ENCODE measurements at places on chromosomes 1 and 21. TPM values are rescaled to one million over a fixed set of nuclear protein-coding genes. Genes with fewer than 3 reads are reported as not detected.

Gene PROK1
- total RNA-seq, result not detected

Gene LCE3E
- not detected for total RNA-seq

Gene GBP2
- 1.6 TPM for total RNA-seq

Gene HCN3
- 3.7 TPM for total RNA-seq

Gene FBXO44
- 29.6 TPM for total RNA-seq

Gene PIGC
- total RNA-seq, result 30.5 TPM

Gene LCE2D
- not detected for total RNA-seq

GRCh38 chr1:192088496-192088895 is 69.8 kb upstream of the RGS18 start:
- H3K27ac ChIP-seq, result no peak overlapping the region
- no peak overlapping the region for H3K4me3 ChIP-seq
- peaks cover 5% of the 10 kb centered on the region for H3K4me1 ChIP-seq
- no peaks in the 10 kb centered on the region for H3K27me3 ChIP-seq
- H3K36me3 ChIP-seq, result no peaks in the 10 kb centered on the region
- no peak for DNase-seq

- no peaks in the 10 kb centered on the region for H3K36me3 ChIP-seq
- H3K27me3 ChIP-seq, result peaks cover 4% of the 10 kb centered on the region
- DNase-seq, result no peak
- H3K27ac ChIP-seq, result no peak overlapping the region
- no peak overlapping the region for H3K4me3 ChIP-seq
Observed at GRCh38 chr1:58465825-58466629, 80.5 kb downstream of the OMA1 start.

GRCh38 chr1:21139601-21140000 is 37.1 kb downstream of the EIF4G3 start:
- no peak for DNase-seq
- peaks cover 31% of the 10 kb centered on the region for H3K4me1 ChIP-seq
- no peak overlapping the region for H3K27ac ChIP-seq
- peaks cover 28% of the 10 kb centered on the region for H3K36me3 ChIP-seq
- H3K4me3 ChIP-seq, result no peak overlapping the region
- no peaks in the 10 kb centered on the region for H3K27me3 ChIP-seq

DNA sequence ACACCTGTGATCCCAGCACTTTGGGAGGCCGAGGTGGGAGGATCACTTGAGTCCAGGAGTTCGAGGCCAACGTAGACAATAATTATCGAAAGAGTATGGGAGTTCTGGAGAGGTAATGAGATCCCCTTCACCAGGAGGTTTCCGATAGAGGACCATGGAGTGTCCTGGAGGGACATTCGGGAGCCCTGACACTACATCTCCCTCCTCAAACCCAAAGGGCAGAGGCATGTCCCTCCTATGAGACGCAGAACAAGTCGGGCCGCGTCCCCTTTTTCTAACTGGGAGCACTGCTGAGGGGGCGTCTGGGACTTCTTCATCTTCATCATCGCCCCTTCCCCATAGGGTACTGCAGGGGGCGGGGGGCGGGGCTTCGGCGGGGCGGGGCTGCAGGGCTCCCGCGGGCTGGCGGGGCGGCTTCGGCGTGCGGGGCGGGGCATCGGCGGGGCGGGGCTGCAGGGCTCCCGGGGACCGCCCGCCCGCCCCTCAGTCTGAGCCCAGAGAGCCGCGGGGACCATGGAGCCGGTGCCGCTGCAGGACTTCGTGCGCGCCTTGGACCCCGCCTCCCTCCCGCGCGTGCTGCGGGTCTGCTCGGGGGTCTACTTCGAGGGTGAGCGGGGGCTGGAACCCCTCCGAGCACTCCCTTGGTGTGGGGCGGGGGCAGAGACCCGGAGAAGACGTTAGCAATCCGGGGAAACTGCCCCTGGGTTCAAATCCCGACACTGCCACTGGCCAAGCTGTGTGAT is at the start of gene THEMIS2:
THEMIS2 (plus strand) TSS at position 486 of the 743 bp plus-strand sequence; CDS start at position 514, 28 bp downstream.
- H3K4me1 ChIP-seq, result peaks cover 16% of the 10 kb centered on the region
- no peaks in the 10 kb centered on the region for H3K27me3 ChIP-seq
- peak within 1 kb of the TSS; percentile 78 for H3K4me3 ChIP-seq
- H3K27ac ChIP-seq, result peak within 1 kb of the TSS; percentile 38
- DNase-seq, result no peak

DNA sequence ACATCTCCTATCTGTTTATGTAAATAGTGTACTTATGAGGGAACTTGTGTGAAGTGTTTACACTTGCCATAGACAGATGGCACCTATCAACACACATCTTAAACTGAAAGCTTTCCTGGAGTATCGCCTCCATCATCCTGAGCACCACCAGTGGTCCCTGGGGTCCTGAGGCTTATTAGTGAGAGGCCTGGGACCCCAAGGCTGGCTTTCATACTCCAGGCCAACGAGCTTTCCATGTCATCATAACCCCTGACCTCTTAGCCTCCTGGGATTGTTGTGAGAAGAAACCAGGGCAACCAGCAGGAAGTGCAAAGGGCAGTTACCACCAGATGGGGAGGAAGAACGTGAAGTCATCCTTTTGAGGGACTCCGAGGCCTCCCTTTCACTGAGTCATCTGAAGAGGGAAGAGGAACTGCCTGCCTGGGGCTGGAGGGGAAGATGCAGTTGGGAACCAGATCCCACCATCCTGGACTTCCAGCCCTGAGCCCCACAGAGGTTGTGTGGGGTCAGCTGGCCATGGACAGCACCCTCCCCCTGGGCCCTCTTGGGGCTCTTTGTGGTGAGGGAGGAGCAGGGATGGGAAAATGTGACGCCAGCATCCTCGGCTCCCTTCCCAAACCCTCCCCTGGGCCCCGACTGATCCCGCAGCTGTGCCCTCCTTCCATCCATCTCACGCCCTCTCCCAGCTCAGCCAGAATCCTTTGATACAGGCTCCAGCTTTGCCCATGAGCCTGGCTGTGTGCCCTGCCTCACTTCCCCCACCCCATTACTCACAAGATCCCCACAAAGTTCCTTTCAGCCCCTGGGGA is 5.8 kb downstream of the INKA2 start:
- H3K27me3 ChIP-seq, result no peaks in the 10 kb centered on the region
- no peaks in the 10 kb centered on the region for H3K36me3 ChIP-seq
- H3K4me3 ChIP-seq, result no peak overlapping the region
- DNase-seq, result peak; percentile 76
- no peak overlapping the region for H3K27ac ChIP-seq
- H3K4me1 ChIP-seq, result peaks cover 13% of the 10 kb centered on the region

GRCh38 chr1:206971029-206971655 is 882 bp upstream of the FCAMR start:
- peaks cover 24% of the 10 kb centered on the region for H3K27me3 ChIP-seq
- H3K36me3 ChIP-seq, result no peaks in the 10 kb centered on the region
- H3K27ac ChIP-seq, result no peak overlapping the region
- DNase-seq, result no peak
- H3K4me3 ChIP-seq, result no peak overlapping the region

DNA sequence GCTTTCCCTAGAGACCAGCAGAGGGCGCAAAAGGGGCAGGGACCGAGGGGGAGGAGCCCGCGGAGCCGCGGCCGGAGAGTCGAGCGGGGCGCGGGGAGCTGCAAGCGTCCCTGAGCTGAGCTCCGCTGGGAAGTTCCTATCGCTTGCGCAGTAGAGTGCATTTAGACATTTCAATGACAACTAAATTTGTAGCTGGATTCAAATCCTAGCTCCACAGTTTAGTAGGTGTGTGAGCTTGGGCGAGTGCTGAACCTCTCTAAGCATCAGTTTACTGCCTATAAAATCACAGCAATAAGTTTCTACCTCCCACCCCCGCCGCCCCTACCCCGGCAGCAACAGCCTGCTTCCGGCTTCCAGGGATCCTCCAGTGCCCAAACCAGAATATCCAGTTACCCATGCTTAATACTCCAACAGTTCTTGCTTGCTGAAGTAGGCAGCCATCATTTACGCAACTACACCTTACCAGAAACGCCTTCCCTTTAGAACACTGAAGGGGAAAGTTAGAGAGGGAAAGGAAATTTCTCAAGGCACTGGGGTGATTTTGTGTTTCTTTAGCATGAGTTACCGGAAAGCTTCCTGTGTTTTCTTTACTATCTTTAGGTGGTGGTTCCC is 9.1 kb downstream of the TLR5 start:
- H3K27ac ChIP-seq, result peak overlapping the region; percentile 75
- no peaks in the 10 kb centered on the region for H3K36me3 ChIP-seq
- peaks cover 17% of the 10 kb centered on the region for H3K4me1 ChIP-seq
- DNase-seq, result peak; percentile 94
- H3K27me3 ChIP-seq, result peaks cover 64% of the 10 kb centered on the region

DNA sequence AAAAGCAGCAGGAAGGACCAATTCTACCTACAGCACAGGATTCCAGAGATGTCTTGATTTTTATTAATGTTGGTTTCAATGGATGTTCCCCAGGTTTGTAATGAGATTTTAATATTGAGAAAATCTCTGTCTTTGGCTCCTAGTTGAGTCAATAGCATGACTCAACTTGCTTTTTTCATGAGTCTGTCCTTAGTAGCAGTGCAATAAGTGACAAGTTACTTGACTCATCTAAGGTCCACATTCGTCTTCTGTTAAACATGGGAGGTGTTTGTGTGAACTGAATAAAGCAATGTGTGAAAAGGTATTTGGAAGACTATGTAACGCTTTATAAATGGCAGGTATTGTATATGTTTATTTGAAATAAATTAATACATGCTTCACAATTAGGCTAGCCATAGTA is 645.0 kb upstream of the PTBP2 start:
- peaks cover 16% of the 10 kb centered on the region for H3K27me3 ChIP-seq
- peaks cover 11% of the 10 kb centered on the region for H3K4me1 ChIP-seq

GRCh38 chr1:172698224-172698623 is 39.3 kb downstream of the FASLG start:
- H3K36me3 ChIP-seq, result no peaks in the 10 kb centered on the region
- no peaks in the 10 kb centered on the region for H3K4me1 ChIP-seq
- H3K27me3 ChIP-seq, result peaks cover 4% of the 10 kb centered on the region

- DNase-seq, result no peak
- H3K36me3 ChIP-seq, result no peaks in the 10 kb centered on the region
- no peak overlapping the region for H3K27ac ChIP-seq
- no peaks in the 10 kb centered on the region for H3K27me3 ChIP-seq
- H3K4me3 ChIP-seq, result no peak overlapping the region
Observed at GRCh38 chr1:106995970-106996369, 60.5 kb upstream of the PRMT6 start.

GRCh38 chr1:1876335-1876930 is 14.5 kb downstream of the GNB1 start:
- no peak overlapping the region for H3K4me3 ChIP-seq
- no peaks in the 10 kb centered on the region for H3K27me3 ChIP-seq
- peaks cover 47% of the 10 kb centered on the region for H3K4me1 ChIP-seq
- H3K36me3 ChIP-seq, result peaks cover 6% of the 10 kb centered on the region
- H3K27ac ChIP-seq, result peak overlapping the region; percentile 44

DNA sequence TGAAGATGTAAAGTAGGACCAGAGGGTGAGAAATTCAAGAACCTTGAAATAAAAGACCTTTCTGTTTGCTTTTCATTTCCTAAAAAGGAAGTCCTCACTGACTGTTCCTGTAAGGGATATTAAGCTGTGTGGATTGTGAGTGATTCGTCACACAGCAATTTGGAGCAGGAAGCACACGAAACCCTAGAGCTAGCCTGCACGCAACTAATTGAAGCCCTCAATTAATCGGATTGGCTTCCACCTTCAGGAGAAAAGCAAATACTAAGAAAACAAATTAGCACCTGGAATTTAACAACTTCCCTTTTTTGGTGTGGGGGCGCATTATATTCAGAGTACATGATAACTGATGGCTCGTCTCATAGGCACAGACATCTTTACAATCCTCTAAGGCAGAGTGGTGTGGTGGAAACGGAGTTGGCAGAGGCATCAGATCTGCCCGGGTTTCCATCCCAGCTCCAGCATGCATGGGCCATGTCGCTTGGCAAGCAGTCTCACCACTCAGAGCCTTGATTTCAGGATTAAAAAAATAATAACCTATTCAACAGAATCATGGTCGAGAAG is 95.2 kb downstream of the KCNJ15 start:
- peak overlapping the region; percentile 80 for H3K27ac ChIP-seq
- H3K27me3 ChIP-seq, result no peaks in the 10 kb centered on the region

DNA sequence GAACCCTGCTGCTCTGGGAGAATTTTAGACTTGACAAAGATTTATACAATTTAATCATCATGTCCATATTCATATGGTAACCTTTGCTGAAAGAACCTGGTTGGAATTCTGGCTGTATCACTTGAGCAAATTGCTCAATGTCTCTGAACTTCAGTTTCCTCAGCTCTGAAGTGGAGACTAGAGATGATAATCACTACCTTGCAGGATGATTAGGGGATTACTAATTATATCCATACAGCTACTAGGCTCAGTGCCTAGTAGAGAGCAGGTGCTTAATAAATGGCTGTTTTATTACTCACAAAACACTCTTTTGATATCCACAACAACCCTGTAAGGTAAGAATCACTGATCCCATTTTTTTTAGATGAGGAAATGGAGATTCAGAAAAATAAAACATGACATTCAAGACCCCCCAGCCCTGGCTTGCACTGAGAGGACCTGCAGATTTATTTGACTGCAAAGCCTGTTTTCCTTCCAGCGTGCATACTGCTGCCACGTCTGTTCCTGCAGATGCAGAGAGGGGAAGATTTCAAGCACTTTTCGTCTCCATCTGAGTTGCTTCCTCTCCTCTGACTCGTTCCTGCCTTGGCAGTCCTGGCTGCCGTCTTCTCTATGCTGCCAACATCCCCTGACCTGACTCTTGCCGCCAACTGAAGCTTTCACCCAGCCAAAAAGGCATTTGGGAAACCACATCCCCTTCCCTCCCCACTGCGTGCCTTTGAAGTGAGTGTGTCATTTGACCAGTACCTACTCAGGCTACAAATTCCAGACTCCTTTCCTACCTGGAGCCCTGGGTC is 203.0 kb downstream of the PLPP3 start:
- no peak for DNase-seq
- peaks cover 12% of the 10 kb centered on the region for H3K4me1 ChIP-seq
- no peak overlapping the region for H3K27ac ChIP-seq
- H3K27me3 ChIP-seq, result no peaks in the 10 kb centered on the region
- no peak overlapping the region for H3K4me3 ChIP-seq

- no peak for DNase-seq
- no peak overlapping the region for H3K27ac ChIP-seq
- H3K4me3 ChIP-seq, result no peak overlapping the region
- H3K36me3 ChIP-seq, result no peaks in the 10 kb centered on the region
- no peaks in the 10 kb centered on the region for H3K27me3 ChIP-seq
Observed at GRCh38 chr21:14737922-14738321, 191.8 kb upstream of the SAMSN1 start.

GRCh38 chr1:174265282-174265681 is 106.0 kb downstream of the RABGAP1L start:
- H3K27me3 ChIP-seq, result no peaks in the 10 kb centered on the region
- H3K27ac ChIP-seq, result no peak overlapping the region
- no peaks in the 10 kb centered on the region for H3K4me1 ChIP-seq
- DNase-seq, result no peak

DNA sequence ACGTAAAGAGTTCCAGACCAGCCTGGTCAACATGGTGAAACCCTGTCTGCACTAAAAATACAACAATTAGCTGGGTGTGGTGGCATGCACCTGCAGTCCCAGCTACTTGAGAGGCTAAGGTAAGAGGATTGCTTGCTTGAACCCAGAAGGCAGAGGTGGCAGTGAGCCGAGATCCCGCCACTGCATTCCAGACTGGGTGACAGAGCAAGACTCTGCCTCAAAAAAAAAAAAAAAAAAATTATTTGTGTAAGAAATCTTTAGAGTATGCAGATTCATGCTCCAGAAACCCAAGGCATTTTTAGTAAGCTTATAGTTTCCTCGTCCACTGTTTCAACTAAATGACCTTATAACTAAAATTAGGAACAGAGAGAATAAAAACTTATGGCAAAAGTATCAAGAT is 51.3 kb downstream of the ABL2 start:
- no peak for DNase-seq
- no peak overlapping the region for H3K27ac ChIP-seq
- no peaks in the 10 kb centered on the region for H3K36me3 ChIP-seq
- no peak overlapping the region for H3K4me3 ChIP-seq
- peaks cover 35% of the 10 kb centered on the region for H3K4me1 ChIP-seq
